ENCODE measurements at places on chromosomes 3 and 15.
A peak's percentile ranks its signal among the peaks of the same experiment; 100 is the strongest.

DNA sequence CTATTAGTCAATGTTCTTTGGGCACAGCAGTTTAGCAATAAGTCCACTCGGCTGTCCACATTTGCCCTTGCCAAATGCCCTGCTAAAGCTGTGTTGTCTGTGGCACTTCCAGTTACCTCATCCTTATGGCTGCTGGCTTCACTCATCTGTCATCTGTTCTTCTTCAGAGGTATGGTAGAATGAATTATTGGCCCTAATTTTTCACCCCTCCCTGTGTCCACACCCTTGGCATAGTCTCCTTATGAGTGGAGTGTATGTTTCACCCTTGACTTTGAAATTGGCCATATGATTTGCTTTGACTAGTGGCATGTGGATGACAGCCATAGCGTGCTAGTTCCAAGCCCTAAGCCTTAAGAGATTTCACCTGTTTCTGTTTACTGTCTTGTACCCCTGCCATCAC, 72.1 kb upstream of the EPHB1 start:
- DNase-seq = no peak

DNA sequence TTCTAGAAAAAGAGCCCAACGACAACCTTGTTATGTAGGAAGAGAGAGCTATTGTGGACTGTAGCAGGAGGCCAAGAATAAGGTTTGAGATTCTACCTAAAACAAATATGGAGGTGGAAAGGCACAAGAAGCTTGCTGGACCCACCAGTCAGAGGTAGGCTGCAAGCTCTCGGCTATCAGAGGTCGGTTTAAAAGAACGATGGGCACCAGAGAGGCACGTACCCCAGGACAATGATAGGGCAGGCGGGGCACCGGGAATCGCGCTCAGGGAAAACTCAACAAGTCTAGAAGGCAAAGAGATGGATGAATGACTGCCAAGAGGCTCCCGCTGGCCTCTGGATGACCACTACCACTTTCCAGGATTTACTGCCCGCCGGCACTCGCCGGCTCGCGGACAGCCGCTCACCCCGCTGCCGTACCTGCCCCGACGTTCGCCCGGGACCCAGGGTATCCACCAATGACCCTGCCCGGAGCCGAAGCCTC, 1.1 kb downstream of the HDGFL3 start:
- no peak for DNase-seq

- no peak for DNase-seq
Measured at GRCh38 chr3:195010551-195011100, 260.3 kb downstream of the XXYLT1 start.

DNA sequence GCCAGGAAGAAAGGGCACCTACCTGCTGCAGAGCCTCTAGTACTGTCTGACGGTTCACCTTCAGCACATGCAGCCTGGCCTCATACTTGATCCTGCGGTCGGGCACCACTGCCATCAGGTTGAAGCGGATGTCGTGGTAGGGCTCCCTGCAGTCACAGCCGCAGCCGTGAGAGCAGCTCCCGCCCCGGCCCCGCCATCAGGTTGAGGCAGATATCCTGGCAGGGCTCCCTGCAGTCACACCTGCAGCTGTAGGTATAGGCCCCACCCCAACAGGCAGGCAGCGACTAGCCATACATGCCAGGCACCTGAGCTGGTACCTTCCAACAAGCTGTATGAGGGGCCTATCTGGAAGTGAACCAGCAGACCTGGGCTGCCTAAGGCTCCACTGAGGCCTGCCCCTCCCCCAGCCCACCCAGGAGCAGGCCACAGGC, 38.7 kb downstream of the SEMA3G start:
- DNase-seq = no peak

DNA sequence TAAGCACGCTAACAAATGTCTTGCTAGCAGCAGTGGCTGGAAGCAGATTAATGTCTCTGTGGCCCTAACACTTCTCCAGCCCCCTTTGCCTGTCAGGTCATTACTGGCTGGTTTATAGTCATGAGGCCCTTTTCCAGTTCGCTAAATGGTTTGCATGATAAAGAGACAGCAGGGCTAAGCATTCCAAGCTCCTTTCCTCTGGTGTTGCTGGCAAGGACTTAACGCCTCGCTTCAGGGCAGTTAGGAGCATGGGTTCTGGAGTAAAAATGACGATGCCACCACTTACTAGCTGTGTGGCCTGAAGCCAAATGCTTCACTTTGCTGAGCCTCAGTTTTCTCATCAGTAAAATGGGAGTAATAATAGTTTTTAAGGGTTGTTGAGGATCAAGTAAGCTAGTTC, 185.9 kb downstream of the MEGF11 start:
- DNase-seq = no peak

- no peak for DNase-seq
Measured at GRCh38 chr15:92676561-92676960, 21.0 kb upstream of the FAM174B start.

GRCh38 chr3:11246663-11246970, 25.6 kb upstream of the ATG7 start:
- no peak for DNase-seq

GRCh38 chr3:46283881-46284450, 41.7 kb downstream of the CCR3 start:
- no peak for DNase-seq

- no peak for DNase-seq
Measured at GRCh38 chr3:16332904-16333426, 68.0 kb downstream of the OXNAD1 start.

- no peak for DNase-seq
Measured at GRCh38 chr3:78140866-78141265, 1101.0 kb downstream of the ROBO2 start.

DNA sequence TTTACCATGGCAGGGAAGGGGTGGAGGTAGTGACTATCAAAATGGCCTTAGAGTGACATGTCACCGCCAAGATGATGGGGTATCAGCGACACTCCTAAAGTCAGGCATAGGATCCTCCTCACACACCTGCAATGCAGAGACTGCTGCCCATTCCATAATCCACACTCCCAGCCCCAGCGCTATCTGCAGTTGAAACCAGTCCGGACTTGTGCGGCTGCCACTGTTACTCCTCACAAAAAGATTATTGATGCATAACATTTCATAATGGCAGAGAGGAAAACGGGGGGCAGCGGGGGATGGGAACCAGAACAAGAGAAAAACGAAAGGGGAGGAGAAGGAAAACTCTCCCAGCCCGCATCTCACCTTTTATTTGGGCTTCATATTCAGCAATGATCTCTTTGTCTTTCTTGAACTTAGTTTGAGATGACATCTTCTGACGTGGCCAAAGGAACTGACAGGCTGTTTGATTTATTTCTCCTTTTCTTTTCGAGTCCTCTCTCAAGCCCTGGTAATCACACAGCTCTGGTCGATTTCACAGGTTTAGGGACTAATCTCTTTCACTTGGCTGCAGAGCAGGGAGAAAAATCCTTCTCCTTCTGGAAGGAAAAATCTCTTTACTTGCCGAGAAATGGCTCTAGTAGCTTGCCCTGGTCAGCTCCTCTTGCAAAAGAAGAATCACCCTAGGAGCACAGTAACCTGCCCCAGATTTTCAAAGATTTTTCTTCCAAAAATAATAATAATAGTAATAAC, 749 bp downstream of the SRGAP3 start:
- no peak for DNase-seq

DNA sequence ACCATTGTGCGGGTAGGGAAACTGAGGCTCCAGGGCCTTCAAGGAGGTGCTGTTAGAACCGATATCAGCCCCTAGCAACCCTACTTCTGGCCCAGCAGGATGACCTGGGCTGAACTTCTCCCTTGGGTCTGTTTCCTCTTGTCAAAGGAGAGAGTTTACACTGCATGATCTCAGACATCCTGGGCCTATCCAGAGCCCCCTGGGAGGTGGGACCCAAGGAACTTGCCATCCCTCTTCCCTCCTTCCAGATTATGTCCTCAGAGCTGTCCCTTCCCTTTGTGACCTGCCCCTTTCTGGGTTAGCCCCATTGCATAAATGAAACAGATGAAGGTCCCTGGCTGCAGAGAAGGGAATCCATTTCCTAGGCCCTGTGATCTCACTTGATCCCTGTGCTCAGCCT, 12.3 kb upstream of the DNAH1 start:
- no peak for DNase-seq

DNA sequence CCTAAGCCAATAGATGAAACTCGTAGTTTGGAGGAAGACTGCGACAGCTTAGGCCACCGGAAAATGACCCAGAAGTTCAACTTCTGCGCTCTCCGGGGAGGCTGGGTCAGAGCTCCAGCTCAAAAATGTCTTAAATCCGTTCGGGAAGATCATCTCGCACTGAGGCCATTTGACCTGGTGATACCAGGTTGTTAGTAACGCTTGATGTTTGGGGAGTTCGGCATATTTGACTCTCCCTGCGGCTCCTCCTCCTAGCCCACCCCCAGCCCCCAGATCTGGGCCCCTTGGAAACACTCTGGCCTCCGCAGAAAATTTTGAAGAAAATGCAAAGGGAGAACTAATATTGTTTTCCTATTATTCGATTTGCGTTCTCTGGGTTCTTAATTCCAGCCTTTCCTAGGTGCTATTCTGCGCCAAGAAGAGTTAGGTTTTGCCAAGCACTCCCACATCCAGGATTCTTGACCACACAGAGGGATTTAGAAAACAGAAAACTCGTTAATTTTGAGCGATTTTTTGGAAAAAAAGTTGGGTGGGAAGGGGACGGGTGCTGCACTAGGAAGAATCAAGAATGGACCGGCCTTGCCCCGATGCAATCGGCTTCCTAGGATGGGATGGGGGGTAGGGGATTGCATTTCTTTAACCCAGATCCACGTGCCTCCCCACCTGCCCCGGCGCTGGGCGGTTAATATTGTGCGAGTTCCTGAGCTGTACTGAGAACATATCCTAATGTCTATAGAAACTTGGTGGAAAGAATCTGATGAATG, 50.0 kb downstream of the ZIC4 start:
- DNase-seq = no peak

GRCh38 chr15:99097441-99098410, 7.2 kb upstream of the SYNM start:
- DNase-seq = no peak

DNA sequence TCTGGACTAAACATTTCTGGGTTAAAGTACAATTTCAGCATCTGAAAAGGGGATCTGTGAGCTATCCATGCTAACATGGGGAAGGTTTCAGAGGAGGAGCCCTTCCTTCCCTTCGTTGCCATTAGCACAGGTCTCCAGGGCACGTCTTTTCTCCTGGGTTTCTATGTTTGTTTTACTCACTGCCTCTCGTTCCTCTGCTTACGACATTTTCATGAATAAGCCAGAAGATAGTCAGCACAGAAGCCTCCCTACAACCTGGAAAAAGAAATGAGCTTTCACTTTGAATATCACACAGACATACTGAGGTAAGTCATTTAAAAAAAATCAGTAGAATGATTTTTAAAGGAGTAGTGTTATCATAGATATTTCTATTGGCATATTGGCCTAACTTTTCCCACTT, 117.2 kb upstream of the KCNMB2 start:
- DNase-seq = no peak

- DNase-seq = no peak
Measured at GRCh38 chr3:58681863-58682262, 15.3 kb upstream of the FAM3D start.

DNA sequence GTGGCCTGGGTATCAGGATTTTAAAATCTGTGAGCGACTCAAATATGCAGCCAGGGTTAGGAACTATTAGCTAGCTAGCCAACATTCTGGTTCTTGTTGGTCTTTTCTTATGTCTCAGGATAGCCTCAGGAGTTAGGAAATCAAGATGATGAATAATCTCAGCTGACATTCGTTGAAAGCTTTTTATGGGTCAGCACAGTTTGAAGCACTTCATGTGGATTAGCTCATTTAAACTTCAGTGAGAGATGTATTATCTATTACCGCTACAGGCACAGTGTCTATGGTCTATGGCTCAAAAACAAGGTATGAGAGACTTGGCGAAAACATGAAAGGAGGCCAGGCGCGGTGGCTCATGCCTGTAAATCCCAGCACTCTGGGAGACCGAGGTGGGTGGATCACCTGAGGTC, 187.5 kb upstream of the THRB start:
- DNase-seq = no peak

- no peak for DNase-seq
Measured at GRCh38 chr15:57012556-57012955, 94.1 kb downstream of the TCF12 start.

GRCh38 chr15:74382004-74382816, 14.8 kb upstream of the CYP11A1 start:
- peak; percentile 63 for DNase-seq
